ENCODE measurements at places on chromosomes 5 and 9. TPM values are rescaled to one million over a fixed set of nuclear protein-coding genes. Genes with fewer than 3 reads are reported as not detected.

GRCh38 chr9:35827486-35827885 lies 1.0 kb downstream of the FAM221B start:
- DNase-seq: no peak

GRCh38 chr5:16929831-16930230 lies 6.3 kb downstream of the MYO10 start:
- DNase-seq: no peak

GRCh38 chr9:33377089-33377715 lies 25.2 kb downstream of the AQP7 start:
- no peak for DNase-seq

GRCh38 chr9:94639061-94639998 lies at the start of gene FBP1:
FBP1 (minus strand) TSS chr9:94639518; CDS start chr9:94639310, 208 bp downstream.
- peak; percentile 19 for DNase-seq

- DNase-seq: no peak
These were observed 17.5 kb downstream of the FBP2 start for GRCh38 chr9:94576131-94576530.

DNA sequence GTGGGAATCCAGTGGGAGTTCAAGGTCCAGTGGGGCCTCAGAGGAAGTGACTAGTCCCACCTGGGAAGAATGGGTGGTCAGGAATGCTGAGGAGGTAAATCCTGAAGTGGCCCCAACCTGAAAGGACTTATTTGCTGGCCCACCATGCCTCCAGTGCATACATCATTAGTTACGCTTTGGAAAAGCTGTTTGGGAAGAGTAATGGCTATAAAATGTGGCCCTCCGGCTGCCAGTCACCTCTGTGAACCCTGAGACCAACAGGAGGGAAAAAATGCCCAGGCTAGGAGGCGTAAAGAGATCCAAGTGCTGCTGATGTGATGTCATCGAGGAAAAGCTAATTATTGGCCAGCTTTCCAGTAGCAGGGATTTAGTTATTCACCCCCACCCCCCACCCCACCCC lies 2.7 kb upstream of the SLC26A2 start:
- DNase-seq: no peak

GRCh38 chr9:35940458-35941407 lies 17.2 kb downstream of the OR2S2 start:
- DNase-seq: no peak

GRCh38 chr5:76180814-76181805 lies 97.9 kb downstream of the SV2C start:
- DNase-seq: no peak

GRCh38 chr5:179755022-179755421 lies 22.4 kb downstream of the MAML1 start:
- DNase-seq: no peak

- no peak for DNase-seq
These were observed 52.8 kb downstream of the PTCD2 start for GRCh38 chr5:72372923-72373322.

DNA sequence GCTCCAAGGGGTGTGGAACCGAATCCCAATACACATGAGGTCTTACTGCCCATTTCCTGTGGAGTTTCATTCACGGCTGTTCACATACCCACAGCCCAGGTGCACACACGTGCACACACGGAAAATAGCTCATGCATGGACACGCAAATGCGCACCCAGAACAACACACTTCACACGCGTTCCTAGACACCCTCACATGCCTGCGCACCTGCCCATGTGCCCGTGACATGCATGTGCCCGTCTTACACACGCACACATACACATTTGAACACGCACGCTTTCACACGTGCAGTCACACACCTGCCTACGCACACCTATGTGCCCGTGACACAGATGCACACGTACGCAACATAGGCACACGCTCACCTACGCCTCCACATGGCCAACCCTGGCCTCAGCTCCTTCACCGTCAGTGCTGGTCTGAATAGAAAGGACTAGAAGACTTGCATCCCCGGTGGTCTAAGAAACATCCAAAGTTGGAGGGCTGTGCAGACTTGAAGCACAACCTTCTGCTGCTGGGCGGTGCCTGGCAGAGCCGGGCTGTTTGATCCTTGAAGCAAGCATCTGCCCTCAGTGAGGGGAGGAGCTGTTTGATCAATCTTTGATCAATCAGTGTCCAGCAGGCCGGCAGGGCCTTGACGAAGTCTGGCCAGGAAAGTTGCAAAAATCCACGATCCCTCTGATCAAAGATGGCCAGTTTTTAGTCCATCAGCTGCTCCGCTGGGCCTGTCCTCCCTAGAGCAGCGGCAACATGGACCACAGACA lies 164.7 kb downstream of the OLFM1 start:
- DNase-seq: no peak

DNA sequence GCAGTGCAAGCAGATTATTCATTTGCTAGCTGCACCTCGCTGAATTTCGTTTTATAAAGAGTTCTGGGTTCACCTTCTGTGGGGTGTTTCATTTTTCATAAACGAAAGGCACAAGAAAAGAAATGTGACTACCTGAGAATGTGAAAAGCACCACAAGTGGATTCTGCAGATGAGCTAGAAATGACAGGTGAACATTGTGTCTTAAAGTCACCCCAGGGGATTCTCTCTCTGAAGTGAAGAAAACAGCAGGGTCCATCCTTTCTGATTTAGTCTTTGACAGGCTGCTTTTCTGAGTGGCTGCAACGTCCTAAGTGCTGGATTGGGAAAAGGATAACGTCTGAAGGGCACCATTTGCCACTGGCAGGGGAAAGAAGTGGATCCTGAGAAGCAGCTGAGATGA lies 469.3 kb downstream of the SPATA31D1 start:
- DNase-seq: no peak

GRCh38 chr9:84677080-84677479 lies 7.6 kb downstream of the NTRK2 start:
- DNase-seq: no peak

DNA sequence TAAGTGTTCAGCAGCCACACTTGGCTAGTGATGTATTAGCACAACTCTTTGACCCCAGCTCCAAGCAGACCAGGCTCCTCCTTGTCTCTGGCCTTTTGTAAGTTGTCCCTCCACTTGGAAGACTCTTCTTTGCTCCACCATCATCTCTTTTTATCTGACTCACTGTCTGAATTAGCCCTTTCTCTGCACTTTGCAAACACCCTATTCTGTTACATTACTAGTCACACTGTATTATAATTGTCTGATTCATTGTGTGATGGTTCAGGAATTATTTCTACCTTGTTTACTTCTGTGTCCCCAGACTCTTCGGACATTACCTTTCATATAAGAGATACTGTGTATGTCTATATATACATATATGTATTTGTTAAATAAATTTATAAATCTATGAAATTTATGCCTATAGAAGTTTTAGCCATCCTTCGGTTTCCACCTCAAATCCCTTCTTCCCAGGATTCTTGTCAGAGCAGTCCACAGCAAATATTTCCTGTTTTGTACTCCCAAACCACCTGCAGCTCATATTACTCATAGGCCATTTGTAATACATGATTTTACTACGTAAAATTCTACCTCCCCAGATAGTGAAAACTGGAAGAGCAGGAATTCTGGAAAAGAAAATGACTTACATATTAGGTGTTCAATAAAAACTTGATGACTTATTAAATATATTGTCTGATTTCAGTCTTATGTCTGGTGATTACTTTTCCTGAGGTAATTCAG lies 69.0 kb downstream of the MTAP start:
- DNase-seq: no peak

- DNase-seq: no peak
These were observed 17.0 kb upstream of the CMBL start for GRCh38 chr5:10324518-10325370.

Gene TAS2R1
- not detected for total RNA-seq

Gene ACOT12
- total RNA-seq: not detected

Gene PBX3
- 16.7 TPM for total RNA-seq

Gene PCDHA5
- not detected for total RNA-seq

Gene TMEM252
- total RNA-seq: not detected

Gene CNTLN
- 0.33 TPM for total RNA-seq

Gene FYB1
- 33.4 TPM for total RNA-seq

Gene BICD2
- 30.1 TPM for total RNA-seq

Gene DDX41
- 203 TPM for total RNA-seq

Gene SLC6A7
- total RNA-seq: not detected

Gene TSLP
- 0.21 TPM for total RNA-seq

All from activated T-cell treated with anti-CD3 and anti-CD28 coated beads, Interleukin-2, amount 50 U/mL, for 4 hours (primary cell).